ENCODE measurements at places on chromosomes 4 and X. TPM values are rescaled to one million over a fixed set of nuclear protein-coding genes. Genes with fewer than 3 reads are reported as not detected.
A peak's percentile ranks its signal among the peaks of the same experiment; 100 is the strongest.

DNA sequence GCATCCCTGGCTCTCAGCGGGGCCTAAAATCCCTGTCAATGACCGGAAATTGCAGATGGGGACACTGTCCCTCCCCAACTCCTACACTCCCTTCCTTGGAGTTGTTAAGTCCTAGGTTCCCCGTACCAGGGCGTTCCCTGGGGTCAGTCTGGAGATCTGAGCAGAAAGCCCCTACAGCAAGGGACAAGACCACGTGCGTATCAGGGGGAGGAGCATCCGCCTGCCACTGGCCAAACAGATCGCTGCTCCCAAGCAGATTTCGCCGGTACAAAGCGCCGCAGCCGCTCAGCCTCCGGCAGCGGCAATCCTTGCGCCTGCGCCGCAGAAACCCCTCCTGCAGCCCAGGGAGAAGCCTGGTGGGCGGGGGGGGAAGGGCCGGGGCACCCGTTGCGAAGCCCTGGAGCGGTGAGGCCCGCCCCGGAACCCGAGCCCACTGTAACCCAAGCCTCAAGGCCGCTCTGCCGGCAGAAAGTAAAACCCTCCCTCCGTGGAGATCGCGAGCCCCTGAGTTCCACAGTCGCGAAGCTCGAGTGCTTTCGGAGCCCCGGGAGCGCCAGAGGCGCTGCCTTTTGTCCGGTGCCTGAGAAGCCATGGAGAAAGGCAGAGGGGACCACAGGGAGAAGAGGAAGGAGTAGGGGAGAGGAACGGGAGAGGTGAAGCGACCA lies 2.7 kb downstream of the CRMP1 start:
- DNase-seq = no peak

The PDCL2 gene
- total RNA-seq = not detected

The RIPPLY1 gene
- not detected for total RNA-seq

GRCh38 chr4:184019076-184019475 lies 114.0 kb downstream of the STOX2 start:
- no peak for DNase-seq

The VCX3A gene
- total RNA-seq = not detected

The CXorf51A gene
- total RNA-seq = not detected

DNA sequence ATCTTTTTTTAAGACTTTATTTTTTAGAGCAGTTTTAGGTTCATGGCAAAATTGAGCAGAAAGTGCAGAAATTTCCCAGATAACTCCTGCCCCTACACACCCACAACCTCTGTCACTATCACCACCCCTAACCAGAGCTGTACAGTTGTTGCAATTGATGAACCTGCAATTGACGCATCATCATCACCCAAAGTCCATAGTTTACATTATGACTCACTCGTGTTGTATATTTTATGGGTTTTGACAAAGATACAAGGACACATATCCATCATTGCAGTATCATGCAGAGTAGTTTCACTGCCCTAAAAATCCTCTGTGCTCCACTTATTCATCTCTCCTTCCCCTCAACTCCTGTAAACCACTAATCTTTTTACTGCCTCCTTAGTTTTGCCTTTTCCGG lies 34.5 kb upstream of the WAS start:
- no peak for DNase-seq

DNA sequence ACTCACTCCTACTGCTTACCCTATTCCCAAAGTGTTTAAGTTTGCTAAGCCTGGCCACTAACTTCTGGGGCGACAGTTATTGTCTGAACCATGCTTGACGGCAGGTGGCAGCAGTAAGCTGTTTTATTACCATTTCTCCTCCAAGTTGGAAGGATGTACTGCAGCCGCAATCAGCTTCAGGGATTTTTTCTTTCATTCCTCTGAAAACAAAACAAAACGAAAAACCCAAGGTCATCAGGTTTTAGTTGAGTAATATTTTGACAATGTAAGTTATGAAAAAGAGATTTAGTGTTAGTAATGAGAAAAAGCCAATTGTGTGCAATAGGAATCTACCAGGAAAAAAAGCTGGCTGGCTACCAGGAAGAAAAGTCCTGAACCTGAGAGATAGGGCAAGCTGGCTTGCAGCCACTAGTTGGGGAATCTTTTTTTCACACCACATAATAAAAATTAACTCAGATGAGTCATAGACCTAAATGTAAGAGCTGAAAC lies 13.2 kb upstream of the RAB9B start:
- peak; percentile 23 for DNase-seq

DNA sequence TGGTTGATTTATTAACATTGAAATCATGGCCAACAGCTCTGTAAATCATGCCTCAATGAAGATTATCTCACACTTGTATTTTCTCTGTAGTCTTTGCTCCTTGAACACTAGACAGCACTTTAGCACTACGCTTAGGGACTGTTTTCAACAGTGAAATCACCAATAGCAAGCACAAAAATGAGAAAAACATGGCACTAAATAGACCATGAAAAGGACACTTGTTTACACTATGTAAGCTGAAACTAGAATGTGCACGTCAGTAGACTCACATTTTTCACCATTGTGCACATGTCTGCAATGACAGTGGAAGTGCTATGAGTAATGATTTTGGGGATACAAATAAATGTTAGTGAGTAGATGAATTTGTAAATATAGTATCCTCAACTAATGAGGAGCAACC lies 3.1 kb downstream of the BMP2K start:
- no peak for DNase-seq

The PNCK gene
- total RNA-seq = 5.5 TPM

The HPRT1 gene
- total RNA-seq = 19.6 TPM

GRCh38 chrX:1443496-1444075 lies 9.1 kb downstream of the ASMTL start:
- DNase-seq = peak; percentile 25

DNA sequence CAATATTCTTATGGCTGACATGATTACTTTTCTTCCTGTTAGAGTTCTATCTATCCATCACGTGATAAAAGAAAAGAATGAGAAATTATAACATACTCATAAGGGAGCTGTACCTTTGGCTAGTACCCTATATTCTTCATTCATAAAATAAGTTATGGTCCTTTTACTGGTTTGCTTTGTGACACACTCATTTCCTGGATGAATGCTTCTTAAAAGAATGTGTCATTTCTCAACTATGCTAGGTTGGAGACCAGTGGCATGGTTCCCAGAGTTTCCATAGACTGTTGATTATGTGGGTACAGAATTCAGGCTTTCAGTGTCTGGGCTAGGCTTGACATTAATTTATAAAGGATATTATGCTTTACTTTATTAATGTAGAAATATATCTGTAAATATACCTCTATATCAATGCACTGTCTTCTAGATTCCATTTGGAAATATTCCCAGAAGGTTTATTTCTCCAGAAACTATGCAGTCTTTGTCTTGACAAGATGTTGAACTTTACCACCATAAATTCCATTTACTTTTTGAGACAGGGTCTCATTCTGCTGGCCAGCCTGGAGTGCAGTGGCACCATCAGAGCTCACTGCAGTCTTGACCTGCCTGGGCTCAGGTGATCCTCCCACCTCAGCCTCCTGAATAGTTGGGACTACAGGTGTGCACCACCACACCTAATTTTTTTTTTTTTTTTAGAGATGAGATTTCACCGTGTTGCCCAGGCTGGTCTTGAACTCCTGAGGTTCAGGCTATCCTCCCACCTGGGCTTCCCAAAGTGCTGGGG lies 23.8 kb downstream of the NUDT6 start:
- DNase-seq = no peak

- no peak for DNase-seq
These were observed 8.4 kb downstream of the VSIG1 start for GRCh38 chrX:108053218-108053617.

DNA sequence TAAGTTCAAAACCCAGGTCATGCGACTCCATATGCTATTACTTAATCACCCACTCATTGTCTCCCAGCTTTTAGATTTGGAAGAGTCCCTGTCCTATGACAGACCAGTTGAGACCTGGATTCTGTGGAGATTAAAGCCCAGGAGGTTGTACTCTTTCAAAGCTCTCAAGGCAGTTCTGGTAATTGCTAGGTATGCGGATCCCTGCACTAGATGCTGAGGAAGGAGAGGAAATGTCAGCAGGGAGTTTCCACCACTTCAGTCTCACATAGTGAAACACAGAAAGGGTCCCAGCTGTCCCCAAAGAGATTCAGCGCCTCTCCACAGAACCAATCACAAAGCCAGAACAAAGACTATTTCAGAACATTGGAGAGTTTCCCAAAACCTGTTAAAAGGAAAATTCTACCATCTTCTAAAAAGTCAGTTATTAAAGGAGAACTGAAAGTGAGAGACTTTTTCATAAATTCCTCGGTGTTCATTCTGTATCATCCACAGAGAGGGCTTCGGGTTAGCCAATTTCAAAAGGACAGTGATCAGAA lies 53.4 kb downstream of the IRF2 start:
- DNase-seq = no peak

DNA sequence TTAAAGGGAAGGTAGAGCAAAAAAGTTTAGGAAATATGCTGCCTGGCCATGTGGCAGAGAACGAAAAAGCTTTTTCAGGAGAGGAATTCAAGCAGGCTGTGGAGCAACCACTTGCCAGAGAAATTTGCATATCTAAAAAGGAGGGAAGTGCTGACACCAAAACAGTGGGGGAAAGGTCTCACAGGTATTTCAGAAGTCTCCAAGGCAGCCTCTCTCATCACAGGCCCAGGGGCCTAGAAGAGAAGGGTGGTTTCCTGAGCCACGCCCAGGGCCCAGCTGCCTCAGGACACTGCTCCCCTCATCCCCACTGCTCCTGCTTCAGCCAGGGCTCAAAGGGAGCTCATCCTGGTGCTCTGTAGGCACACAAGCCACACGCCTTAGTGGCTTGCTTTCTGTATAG lies 29.9 kb upstream of the STS start:
- DNase-seq = no peak

DNA sequence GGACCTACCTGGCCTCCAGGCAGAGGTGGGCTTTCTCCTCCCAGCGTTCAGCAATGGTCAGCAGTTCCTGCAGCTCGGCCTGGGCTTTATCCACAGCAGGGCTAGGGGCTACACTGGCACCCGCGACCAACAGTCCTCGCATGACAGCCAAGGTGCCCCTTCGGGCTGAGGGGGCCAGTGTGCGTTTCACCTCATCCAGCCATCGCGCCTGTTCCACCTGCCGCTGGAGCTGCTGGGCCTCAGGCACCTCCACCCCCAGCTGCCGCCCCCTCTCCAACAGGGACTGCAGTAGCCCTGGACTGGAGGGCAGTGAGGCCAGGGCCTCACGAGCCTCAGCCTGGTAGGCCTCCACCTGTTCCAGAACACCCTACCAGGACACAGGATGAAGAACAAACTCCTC lies 28.3 kb downstream of the KDM5C start:
- DNase-seq = peak; percentile 51

The SPANXA1 gene
- total RNA-seq = not detected

GRCh38 chr4:5874811-5875449 lies 18.0 kb downstream of the CRMP1 start:
- no peak for DNase-seq

- no peak for DNase-seq
These were observed 37.3 kb downstream of the DCUN1D4 start for GRCh38 chr4:51880016-51880915.

The SLC9B1 gene
- 0.65 TPM for total RNA-seq

The CTAG2 gene
- not detected for total RNA-seq

- DNase-seq = peak; percentile 17
These were observed 18.8 kb downstream of the ATP1B4 start for GRCh38 chrX:120380699-120381098.

The IL2RG gene
- total RNA-seq = 104 TPM

The USP17L28 gene
- total RNA-seq = not detected

- DNase-seq = no peak
These were observed 89.8 kb downstream of the RTL9 start for GRCh38 chrX:110448459-110448858.

DNA sequence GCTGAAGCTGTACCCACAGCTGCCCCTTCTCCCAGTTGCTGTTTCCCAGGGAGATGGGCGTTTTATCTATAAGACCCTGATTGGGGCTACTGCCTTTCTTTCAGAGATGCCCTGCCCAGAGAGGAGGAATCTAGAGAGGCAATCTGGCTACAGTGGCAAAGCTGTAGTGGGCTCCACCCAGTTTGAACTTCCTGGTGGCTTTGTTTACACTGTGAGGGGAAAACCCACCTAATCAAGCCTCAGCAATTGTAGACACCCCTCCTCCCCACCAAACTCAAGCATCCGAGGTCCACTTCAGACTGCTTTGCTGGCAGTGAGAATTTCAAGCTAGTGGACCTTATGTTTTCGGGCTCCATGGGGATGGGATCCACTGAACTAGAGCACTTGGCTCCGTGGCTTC lies 240.4 kb upstream of the AFF2 start:
- DNase-seq = no peak

DNA sequence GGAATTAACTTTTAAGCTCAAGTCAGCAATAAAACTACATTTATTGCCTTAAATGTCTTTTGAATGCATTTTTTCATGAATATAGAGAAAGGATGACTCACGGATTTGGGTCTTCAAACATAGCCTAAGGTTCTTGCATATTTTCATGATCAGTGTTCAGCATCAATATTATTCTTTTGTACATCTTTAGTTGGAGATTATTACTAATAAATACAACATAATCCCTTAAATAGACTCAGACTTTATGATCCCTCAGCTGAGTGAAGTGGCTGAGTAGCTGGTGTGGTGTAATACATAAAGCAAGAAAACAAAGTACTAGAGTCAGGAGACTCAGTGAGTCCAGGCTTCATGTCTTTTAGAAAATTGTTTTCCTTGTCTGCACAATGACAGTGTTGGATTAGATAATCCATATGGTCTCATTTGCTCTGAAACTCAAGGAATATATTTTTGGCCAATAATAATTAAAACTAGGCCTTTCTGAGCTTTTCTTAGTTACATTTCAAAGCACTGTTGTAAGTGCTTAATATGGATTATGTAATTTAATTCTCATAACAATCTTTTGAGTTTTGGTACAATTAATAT lies 78.3 kb upstream of the UNC5C start:
- no peak for DNase-seq

The MAGEA9B gene
- total RNA-seq = not detected

The MAGEB10 gene
- not detected for total RNA-seq

- DNase-seq = no peak
These were observed 49.0 kb downstream of the TBC1D19 start for GRCh38 chr4:26632916-26633315.

DNA sequence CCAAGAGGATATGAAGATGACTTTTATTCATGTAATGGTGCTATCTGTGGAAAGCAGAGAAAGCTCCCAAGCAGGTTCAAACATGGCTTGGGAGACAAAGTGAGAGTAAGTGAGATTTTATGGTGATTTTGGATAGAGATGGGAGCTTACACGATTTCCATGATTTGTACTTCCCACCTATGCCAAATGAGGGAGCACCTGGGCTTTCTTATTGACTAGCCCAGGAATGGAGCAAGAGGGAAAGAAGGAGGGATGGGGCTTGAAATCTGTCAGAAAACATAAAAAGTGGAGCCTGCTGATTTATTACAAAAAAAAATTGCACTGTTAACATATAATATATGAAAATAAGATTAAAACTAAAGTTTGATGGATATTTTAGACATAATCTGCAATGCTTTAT lies 703.5 kb upstream of the PABPC4L start:
- no peak for DNase-seq

The SMIM10 gene
- 0.38 TPM for total RNA-seq

DNA sequence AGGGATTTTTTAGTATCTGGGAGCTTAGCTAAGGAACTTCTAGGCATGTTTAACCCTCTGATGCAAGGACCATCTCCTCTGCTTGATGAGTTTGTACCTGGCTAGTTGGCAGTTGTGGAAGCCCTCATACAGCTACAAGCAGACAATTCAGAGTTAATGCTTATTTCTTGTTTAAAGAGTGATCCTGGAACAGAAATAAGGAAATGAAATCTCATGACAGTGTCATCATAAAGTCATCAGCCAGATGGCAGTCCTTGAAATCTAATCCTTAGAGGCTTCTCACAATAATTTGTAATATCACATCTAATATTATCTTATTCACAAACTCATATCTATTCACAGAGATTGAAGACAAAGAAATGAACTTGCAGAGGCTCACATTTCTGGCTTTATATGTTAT lies 581.6 kb upstream of the FTHL17 start:
- no peak for DNase-seq

GRCh38 chr4:138450546-138451275 lies 208.6 kb upstream of the SLC7A11 start:
- DNase-seq = no peak

Measured in mucosa of descending colon (tissue), 3 donors.